Activated CD8-positive, alpha-beta memory T cell treated with anti-CD3 and anti-CD28 coated beads, Interleukin-2, amount 10 ng/mL, durations not matched to agents 7 days and 5 days (primary cell): ENCODE measurements at places on chromosomes 3 and 15. TPM values are rescaled to one million over a fixed set of nuclear protein-coding genes. Genes with fewer than 3 reads are reported as not detected.

TUBGCP4 gene
- 49.9 TPM for total RNA-seq

PRICKLE2 gene
- total RNA-seq, result not detected

AADACL2 gene
- not detected for total RNA-seq

HGD gene
- total RNA-seq, result 0.49 TPM

ATP11B gene
- 109 TPM for total RNA-seq

PLA2G4E gene
- not detected for total RNA-seq

HTR3C gene
- total RNA-seq, result not detected

LINS1 gene
- 30.8 TPM for total RNA-seq

CCDC191 gene
- total RNA-seq, result 2.9 TPM

SEMA3F gene
- 0.07 TPM for total RNA-seq

SQOR gene
- 86.4 TPM for total RNA-seq

TM4SF1 gene
- not detected for total RNA-seq

ARIH1 gene
- total RNA-seq, result 143 TPM

GASK1A gene
- total RNA-seq, result not detected

UBE2Q2 gene
- 36.3 TPM for total RNA-seq

FBXW12 gene
- total RNA-seq, result not detected

SLC27A2 gene
- 36.4 TPM for total RNA-seq

SLC9C1 gene
- 0.28 TPM for total RNA-seq

MESP2 gene
- not detected for total RNA-seq

CLDN1 gene
- total RNA-seq, result not detected

BCL2A1 gene
- total RNA-seq, result 13.8 TPM

SYNPR gene
- not detected for total RNA-seq

SLITRK3 gene
- total RNA-seq, result not detected

CYP11A1 gene
- not detected for total RNA-seq
